ENCODE measurements at places on chromosomes 4 and X. TPM values are rescaled to one million over a fixed set of nuclear protein-coding genes. Genes with fewer than 3 reads are reported as not detected.

SLC7A11 gene
- 0.80 TPM for total RNA-seq

GRCh38 chr4:158673633-158674032 lies 1.5 kb downstream of the ETFDH start:
- no peak overlapping the region for H3K4me3 ChIP-seq
- no peaks in the 10 kb centered on the region for H3K27me3 ChIP-seq
- DNase-seq, result no peak
- no peak overlapping the region for H3K27ac ChIP-seq
- no peaks in the 10 kb centered on the region for H3K4me1 ChIP-seq

- no peaks in the 10 kb centered on the region for H3K36me3 ChIP-seq
- H3K27me3 ChIP-seq, result no peaks in the 10 kb centered on the region
- no peaks in the 10 kb centered on the region for H3K4me1 ChIP-seq
- H3K27ac ChIP-seq, result no peak overlapping the region
Observed at GRCh38 chrX:112380541-112381278, 298.1 kb upstream of the TRPC5 start.

DNA sequence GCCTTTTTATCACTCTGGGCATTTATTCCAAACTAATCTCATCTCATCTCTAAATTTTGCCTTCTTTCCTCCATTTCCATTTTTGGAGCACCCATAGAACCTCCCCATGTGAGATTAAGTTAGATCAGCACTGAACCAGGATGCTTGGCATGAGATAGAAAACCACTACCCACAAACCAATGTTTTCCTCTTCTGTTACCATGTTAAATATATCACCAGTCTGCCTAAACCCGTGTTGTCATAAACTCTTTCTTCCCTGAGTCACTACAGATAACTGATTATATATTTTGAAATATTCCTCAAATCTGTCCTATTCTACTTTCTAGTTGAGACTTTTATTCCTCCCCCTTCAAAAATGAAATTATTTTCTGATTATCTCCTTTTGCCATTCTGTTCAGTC lies 37.6 kb downstream of the GABRB1 start:
- no peak overlapping the region for H3K27ac ChIP-seq
- DNase-seq, result no peak
- no peaks in the 10 kb centered on the region for H3K36me3 ChIP-seq
- H3K4me1 ChIP-seq, result no peaks in the 10 kb centered on the region

GRCh38 chr4:47334652-47335051 lies 128.8 kb downstream of the COMMD8 start:
- no peak overlapping the region for H3K4me3 ChIP-seq
- no peak for DNase-seq
- H3K4me1 ChIP-seq, result no peaks in the 10 kb centered on the region
- H3K27ac ChIP-seq, result no peak overlapping the region

DNA sequence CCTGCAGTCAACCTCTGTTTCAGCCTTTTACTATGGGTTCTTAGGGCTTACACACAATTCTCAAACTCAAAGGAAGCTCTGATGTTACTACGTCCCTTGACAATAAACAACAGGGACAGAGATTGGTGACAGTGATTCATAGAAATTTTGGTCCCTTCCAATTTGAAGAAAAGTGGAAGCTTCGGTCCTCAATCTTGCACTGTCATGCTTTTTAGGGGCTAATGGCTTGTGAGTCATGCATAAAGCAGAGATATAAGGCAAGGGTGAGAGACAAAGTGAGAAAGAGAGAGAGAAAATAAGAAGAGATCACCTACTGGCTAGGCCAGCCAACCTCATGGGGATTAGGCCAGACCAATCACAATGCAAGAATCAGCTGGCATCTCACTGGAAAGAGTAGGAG lies 63.2 kb upstream of the STARD8 start:
- DNase-seq, result no peak
- no peaks in the 10 kb centered on the region for H3K4me1 ChIP-seq
- no peaks in the 10 kb centered on the region for H3K36me3 ChIP-seq
- no peaks in the 10 kb centered on the region for H3K27me3 ChIP-seq

GRCh38 chrX:82748906-82749505 lies 759.1 kb upstream of the POU3F4 start:
- H3K4me3 ChIP-seq, result no peak overlapping the region
- no peaks in the 10 kb centered on the region for H3K4me1 ChIP-seq
- H3K36me3 ChIP-seq, result no peaks in the 10 kb centered on the region
- no peaks in the 10 kb centered on the region for H3K27me3 ChIP-seq
- H3K27ac ChIP-seq, result no peak overlapping the region

- H3K27ac ChIP-seq, result no peak overlapping the region
- no peaks in the 10 kb centered on the region for H3K36me3 ChIP-seq
- H3K27me3 ChIP-seq, result no peaks in the 10 kb centered on the region
- no peak for DNase-seq
- no peaks in the 10 kb centered on the region for H3K4me1 ChIP-seq
Observed at GRCh38 chr4:47222276-47222675, 190.9 kb downstream of the GABRB1 start.

DNA sequence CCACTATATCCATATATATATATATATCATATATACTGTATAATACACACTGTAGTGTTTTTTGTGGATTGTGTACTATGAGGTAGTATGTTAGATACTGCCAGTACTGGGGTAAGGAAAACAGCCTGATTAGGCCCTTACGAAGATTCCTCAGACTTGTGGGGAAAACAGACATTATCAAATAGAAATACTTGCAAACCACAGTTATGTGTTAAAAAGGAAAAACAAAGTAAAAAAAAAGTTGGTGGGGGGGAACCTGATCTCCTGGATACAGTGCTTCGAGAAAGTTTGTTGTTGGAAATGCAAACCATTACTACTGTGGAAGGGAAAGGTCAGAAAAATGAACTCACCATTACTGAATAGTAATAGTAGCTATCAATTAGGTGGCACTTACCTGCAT lies 53.0 kb downstream of the PKD2 start:
- H3K27me3 ChIP-seq, result no peaks in the 10 kb centered on the region
- no peak overlapping the region for H3K27ac ChIP-seq
- peaks cover 14% of the 10 kb centered on the region for H3K36me3 ChIP-seq
- H3K4me1 ChIP-seq, result no peaks in the 10 kb centered on the region
- no peak for DNase-seq

GRCh38 chr4:163515198-163515597 lies 20.7 kb downstream of the TMA16 start:
- H3K36me3 ChIP-seq, result no peaks in the 10 kb centered on the region
- H3K27me3 ChIP-seq, result no peaks in the 10 kb centered on the region
- H3K4me3 ChIP-seq, result no peak overlapping the region
- no peak for DNase-seq

DNA sequence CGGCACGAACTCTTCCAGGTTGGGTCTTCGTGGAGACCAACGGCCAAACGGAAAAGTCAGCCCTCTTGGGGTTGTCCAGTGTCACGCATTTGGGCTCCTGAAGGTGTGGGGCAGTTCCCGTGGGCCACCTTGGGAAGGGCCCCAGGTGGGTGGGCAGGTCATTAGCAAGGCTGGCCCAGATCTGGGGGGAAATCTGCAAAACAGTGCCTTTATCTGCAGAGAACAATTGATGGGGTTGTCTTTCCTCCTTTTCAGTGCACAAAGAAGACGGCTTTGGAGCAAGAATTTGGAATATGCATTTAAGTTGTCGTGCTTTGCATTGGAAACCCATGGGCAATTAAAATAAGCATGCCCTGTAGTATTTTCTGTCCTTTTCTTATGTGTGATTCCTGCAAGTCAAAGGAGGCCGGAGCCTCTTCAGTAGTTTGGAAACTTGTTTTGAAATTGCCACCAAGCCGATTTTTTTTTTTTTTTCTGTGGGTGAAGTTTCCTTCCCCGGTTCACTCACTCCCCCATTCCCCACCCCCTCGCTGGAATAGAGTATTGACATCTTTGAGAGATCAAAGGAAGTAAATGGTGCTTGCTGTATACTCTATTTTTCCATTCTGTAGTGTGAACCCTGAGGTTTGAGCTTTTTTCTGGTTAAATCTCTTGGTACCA lies 9.8 kb downstream of the ZIC3 start:
- no peaks in the 10 kb centered on the region for H3K27me3 ChIP-seq
- H3K4me3 ChIP-seq, result no peak overlapping the region
- H3K4me1 ChIP-seq, result no peaks in the 10 kb centered on the region
- H3K27ac ChIP-seq, result no peak overlapping the region

DNA sequence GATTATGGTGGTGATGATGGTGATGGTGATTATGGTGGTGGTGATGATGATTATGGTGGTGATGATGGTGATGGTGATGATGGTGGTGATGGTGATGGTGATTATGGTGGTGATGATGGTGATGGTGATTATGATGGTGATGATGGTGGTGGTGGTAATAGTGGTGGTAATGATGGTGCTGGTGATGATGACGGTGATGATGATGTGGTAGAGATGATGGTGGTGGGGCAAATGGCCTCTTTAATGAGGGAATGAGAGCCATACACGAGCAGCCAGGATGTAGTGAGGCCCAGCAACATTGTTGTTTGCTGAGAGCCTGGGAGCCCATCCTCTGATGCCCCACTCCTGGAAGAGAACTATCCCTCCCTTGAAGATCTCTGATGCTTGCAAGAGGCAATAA lies 29.0 kb downstream of the HMX1 start:
- no peak overlapping the region for H3K4me3 ChIP-seq
- no peak overlapping the region for H3K27ac ChIP-seq
- DNase-seq, result no peak
- H3K4me1 ChIP-seq, result no peaks in the 10 kb centered on the region
- H3K36me3 ChIP-seq, result no peaks in the 10 kb centered on the region

MAGEA4 gene
- total RNA-seq, result not detected

- peak within 1 kb of the TSS; percentile 84 for H3K27ac ChIP-seq
- no peaks in the 10 kb centered on the region for H3K27me3 ChIP-seq
- peak within 1 kb of the TSS; percentile 73 for H3K4me3 ChIP-seq
Observed at GRCh38 chrX:154546354-154547244, at the start of gene G6PD. Gene G6PD (minus strand): TSS chrX:154546846. CDS start chrX:154546155, 691 bp downstream.

GRCh38 chr4:82560853-82561785 lies 669 bp downstream of the TMEM150C start:
- no peaks in the 10 kb centered on the region for H3K36me3 ChIP-seq
- peak overlapping the region; percentile 84 for H3K4me3 ChIP-seq
- H3K27me3 ChIP-seq, result no peaks in the 10 kb centered on the region

DNA sequence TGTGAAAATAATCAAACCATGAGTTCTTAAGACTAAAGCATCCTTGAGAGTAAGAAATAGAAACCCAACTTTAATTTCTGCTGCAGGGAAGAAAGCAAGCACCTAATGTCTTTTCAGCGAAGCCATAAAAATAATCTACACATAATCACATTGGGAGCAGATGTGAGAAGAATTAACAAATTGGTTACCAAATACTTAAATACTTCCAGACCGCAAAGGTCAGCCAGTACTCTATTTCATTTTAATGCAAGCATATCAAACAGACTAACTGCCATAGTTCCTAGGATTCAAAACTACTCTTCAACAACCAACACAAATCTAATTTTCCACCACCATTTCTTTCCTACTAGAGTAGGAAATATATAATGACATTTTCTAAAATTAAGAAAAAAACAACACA lies 144.8 kb upstream of the SLIT2 start:
- no peaks in the 10 kb centered on the region for H3K27me3 ChIP-seq
- H3K4me3 ChIP-seq, result no peak overlapping the region
- DNase-seq, result no peak
- H3K4me1 ChIP-seq, result no peaks in the 10 kb centered on the region

NRK gene
- 0.53 TPM for total RNA-seq

GRCh38 chr4:124839786-124840390 lies 127.4 kb upstream of the ANKRD50 start:
- no peaks in the 10 kb centered on the region for H3K36me3 ChIP-seq
- no peak for DNase-seq
- H3K4me3 ChIP-seq, result no peak overlapping the region
- H3K27me3 ChIP-seq, result no peaks in the 10 kb centered on the region

RPS6KA3 gene
- total RNA-seq, result 55.2 TPM

- H3K27ac ChIP-seq, result no peak overlapping the region
- no peaks in the 10 kb centered on the region for H3K36me3 ChIP-seq
- H3K4me3 ChIP-seq, result no peak overlapping the region
- DNase-seq, result no peak
- no peaks in the 10 kb centered on the region for H3K4me1 ChIP-seq
Observed at GRCh38 chr4:128908735-128909134, 99.2 kb downstream of the JADE1 start.

FAM236D gene
- total RNA-seq, result not detected

DNA sequence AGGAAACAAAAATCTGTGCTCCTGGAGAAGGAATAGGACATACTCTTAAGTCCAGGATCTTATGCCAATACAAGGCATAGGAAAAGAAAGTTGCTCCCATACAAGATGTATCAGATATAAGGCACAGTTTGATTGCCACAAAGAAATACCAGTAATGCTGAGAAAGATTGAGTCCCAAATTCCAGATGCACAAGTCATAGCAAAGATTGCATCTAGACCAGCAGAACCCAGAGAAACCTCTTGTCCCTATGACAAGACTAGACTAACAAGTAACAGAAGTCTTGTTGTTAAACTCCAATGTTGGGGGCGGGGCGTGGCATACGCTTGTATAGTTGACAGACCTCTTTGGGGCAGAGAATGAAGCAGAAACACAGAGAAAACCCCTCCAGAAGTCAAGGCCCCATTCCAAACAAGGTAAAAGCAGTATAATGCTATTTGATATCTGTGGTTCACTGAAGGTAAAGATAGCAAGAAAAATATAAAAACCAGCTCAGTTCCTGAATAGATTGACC lies 671.5 kb upstream of the GRIA3 start:
- H3K27ac ChIP-seq, result no peak overlapping the region
- DNase-seq, result no peak
- H3K36me3 ChIP-seq, result no peaks in the 10 kb centered on the region
- H3K27me3 ChIP-seq, result no peaks in the 10 kb centered on the region

DNA sequence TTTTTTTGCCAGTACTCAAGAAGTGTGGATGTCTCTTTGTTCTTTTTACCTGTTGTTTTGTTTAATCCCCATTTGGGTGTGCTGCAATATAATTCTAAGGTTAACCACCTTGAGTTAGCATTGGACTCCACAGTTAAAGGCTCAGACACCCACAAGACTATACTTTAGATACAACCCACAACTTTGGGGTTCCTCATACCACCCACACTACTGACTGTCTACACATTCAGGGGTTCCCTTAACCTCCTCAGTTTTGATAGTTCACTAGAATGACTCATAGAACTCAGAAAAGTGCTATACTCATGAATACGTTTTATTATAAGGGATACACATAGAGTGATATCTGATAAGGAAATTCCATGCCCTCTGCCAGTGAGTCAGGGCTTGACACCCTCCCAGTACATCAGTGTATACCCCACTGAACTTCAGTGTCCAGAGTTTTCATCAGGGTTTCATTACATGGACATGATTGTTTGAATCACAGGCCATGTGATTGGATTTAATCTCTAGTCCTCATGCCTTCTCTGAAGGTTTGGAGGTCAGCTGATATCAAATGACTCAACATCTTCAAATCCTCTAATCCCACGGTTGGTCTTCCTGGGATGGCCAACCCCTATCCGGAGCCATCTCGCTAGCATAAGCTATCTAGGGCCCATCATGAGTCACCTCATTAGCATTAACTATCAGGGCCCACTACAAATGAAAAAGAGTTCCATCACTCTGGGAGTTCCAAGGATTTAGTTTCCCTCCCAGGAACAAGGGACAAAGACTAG lies 357.7 kb upstream of the EMCN start:
- no peak overlapping the region for H3K4me3 ChIP-seq
- H3K27ac ChIP-seq, result no peak overlapping the region
- H3K27me3 ChIP-seq, result no peaks in the 10 kb centered on the region
- no peaks in the 10 kb centered on the region for H3K36me3 ChIP-seq

GRCh38 chr4:5220028-5220427 lies 168.7 kb downstream of the STK32B start:
- H3K4me1 ChIP-seq, result no peaks in the 10 kb centered on the region
- no peak overlapping the region for H3K27ac ChIP-seq
- H3K27me3 ChIP-seq, result no peaks in the 10 kb centered on the region
- no peaks in the 10 kb centered on the region for H3K36me3 ChIP-seq
- no peak overlapping the region for H3K4me3 ChIP-seq
- no peak for DNase-seq

- no peaks in the 10 kb centered on the region for H3K4me1 ChIP-seq
- no peaks in the 10 kb centered on the region for H3K27me3 ChIP-seq
- no peak for DNase-seq
- no peak overlapping the region for H3K27ac ChIP-seq
Observed at GRCh38 chr4:138460477-138461414, 218.6 kb upstream of the SLC7A11 start.

All from Peyer's patch (tissue), 4 donors.